ENCODE measurements at places on chromosomes 6 and 20.
A peak's percentile ranks its signal among the peaks of the same experiment; 100 is the strongest.

DNA sequence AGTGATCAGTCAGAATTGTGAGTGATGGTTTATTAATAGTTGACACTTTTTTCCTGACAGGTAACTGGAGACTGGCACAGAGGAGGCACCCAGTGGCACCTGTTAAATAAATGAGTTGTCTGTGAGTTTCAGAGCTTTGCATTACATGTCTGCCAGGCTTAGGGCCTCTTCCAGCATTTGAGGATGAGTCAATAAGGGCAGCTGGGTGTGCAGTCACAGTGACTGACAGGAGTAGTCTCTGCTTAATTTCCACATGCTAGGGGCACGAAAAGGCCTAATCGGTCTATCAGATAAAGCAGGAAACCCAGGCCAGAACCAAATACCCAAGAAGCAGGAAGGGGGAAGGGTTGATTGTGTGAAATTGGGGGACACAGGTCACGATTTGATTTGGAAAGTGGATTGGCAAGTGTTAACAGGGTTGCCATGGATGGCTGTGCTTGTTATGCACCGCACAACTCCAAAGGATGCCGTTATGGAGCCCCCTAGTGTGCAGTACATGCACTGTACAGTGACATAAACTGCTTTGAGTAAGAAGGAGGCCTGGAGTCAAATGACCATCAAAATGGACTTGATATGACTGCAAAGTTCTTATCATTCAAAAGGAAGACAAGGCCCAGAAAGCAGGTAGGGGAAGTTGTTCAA, 111.9 kb upstream of the GGTLC1 start:
- no peak overlapping the region for H3K4me3 ChIP-seq
- no peaks in the 10 kb centered on the region for H3K27me3 ChIP-seq
- no peaks in the 10 kb centered on the region for H3K4me1 ChIP-seq
- peak; percentile 85 for DNase-seq
- H3K27ac ChIP-seq = no peak overlapping the region

DNA sequence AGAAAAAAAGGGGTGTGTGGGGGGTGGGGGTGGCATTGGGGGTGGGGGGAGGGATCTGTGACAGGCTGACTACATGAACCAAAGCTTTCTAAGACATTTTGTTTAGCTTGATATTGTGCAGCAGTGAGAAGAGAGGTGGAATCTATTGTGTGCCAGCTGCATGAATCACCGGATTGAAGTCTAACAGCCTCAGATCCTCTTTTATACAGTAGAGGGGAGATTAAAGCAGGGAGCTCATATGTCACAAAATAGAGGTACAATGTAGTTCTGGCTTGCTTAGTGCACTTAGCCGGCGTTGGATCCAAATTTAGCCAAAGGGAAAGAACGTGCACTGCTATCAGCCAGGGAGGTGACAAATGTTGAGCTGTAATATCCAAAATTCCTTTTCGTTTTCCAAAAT, 404.2 kb upstream of the CITED2 start:
- H3K4me1 ChIP-seq = peaks cover 14% of the 10 kb centered on the region
- no peak overlapping the region for H3K27ac ChIP-seq
- DNase-seq = no peak
- no peak overlapping the region for H3K4me3 ChIP-seq

- H3K27ac ChIP-seq = no peak overlapping the region
- H3K4me3 ChIP-seq = no peak overlapping the region
- H3K27me3 ChIP-seq = no peaks in the 10 kb centered on the region
- DNase-seq = no peak
Observed at GRCh38 chr6:170057961-170058877, 232.7 kb downstream of the DLL1 start.

DNA sequence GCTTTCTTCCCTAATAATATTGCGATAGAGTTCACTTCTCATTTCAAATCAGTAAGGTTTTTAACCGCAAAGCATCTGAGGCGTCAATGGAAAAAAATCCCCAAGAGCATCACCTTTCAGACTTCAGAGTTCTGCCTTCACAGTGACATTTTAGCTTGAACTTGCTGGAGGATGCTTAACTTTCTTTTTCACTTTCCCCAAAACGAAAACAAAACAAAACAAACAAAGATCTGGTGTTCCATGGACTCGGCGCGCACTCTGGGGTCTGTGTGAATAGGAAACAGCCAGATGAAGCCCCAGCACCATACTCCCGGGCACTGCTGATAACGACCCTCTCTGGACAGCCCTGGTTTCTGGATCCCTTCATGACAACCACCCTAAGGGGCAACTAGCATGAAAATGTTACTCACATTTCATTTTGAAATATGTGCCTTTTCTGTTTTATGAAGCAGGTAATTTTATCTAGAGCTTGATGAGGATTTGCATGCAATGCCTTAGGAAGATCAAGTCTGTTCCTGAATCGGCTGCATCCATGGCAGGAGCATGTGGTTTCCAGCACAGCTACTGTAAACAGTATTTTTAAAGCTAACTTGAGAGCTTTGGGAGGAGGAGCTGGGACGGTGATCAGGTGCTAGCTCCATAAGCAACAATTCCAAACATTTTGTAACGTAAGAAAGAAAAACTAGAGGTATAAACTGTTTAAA, 44.5 kb downstream of the RAMACL start:
- peak overlapping the region; percentile 58 for H3K4me3 ChIP-seq
- no peaks in the 10 kb centered on the region for H3K36me3 ChIP-seq
- peak overlapping the region; percentile 82 for H3K27ac ChIP-seq
- peaks cover 57% of the 10 kb centered on the region for H3K4me1 ChIP-seq
- no peaks in the 10 kb centered on the region for H3K27me3 ChIP-seq
- peak; percentile 68 for DNase-seq

- no peaks in the 10 kb centered on the region for H3K36me3 ChIP-seq
- no peaks in the 10 kb centered on the region for H3K27me3 ChIP-seq
- H3K4me3 ChIP-seq = no peak overlapping the region
- DNase-seq = no peak
Observed at GRCh38 chr6:7058250-7058923, 49.4 kb upstream of the RREB1 start.

DNA sequence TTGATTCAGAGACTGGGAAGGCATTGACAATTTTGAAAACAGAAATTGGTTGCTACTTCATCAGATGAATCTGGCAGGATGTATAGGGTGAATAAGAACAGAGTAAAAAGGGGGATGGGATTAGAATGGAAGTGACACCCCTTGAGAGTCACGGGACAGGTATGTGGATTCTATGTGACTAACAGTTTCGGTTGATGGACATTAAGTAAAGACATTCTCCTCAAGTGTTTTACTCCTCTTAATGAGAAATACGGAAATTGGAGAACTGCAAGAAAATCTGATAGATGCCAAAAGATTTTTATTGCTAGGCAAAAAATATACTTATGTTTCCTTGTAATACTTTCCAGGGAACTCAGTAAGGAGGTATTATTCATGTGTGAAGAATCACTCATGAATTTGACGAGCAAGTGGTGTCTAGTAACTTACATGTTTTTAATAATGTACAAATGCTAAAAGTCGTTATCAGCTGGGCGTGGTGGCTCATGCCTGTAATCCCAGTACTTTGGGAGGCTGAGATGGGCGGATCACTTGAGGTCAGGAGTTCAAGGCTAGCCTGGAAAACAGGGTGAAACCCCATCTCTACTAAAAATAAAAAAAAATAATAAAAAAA, 135.8 kb downstream of the KIF16B start:
- H3K27me3 ChIP-seq = no peaks in the 10 kb centered on the region
- H3K27ac ChIP-seq = no peak overlapping the region
- no peaks in the 10 kb centered on the region for H3K4me1 ChIP-seq
- H3K36me3 ChIP-seq = no peaks in the 10 kb centered on the region
- no peak overlapping the region for H3K4me3 ChIP-seq

- no peak for DNase-seq
- H3K27me3 ChIP-seq = no peaks in the 10 kb centered on the region
- no peak overlapping the region for H3K4me3 ChIP-seq
- H3K4me1 ChIP-seq = no peaks in the 10 kb centered on the region
- H3K27ac ChIP-seq = no peak overlapping the region
Observed at GRCh38 chr6:75169689-75170586, 35.9 kb downstream of the COL12A1 start.

- H3K27ac ChIP-seq = no peak overlapping the region
- H3K4me1 ChIP-seq = no peaks in the 10 kb centered on the region
- H3K27me3 ChIP-seq = no peaks in the 10 kb centered on the region
- no peak for DNase-seq
- no peak overlapping the region for H3K4me3 ChIP-seq
Observed at GRCh38 chr20:22582964-22583772, 1.2 kb downstream of the FOXA2 start.

GRCh38 chr6:19668710-19669109, 168.5 kb upstream of the ID4 start:
- H3K27me3 ChIP-seq = no peaks in the 10 kb centered on the region
- H3K4me3 ChIP-seq = no peak overlapping the region
- no peaks in the 10 kb centered on the region for H3K4me1 ChIP-seq

DNA sequence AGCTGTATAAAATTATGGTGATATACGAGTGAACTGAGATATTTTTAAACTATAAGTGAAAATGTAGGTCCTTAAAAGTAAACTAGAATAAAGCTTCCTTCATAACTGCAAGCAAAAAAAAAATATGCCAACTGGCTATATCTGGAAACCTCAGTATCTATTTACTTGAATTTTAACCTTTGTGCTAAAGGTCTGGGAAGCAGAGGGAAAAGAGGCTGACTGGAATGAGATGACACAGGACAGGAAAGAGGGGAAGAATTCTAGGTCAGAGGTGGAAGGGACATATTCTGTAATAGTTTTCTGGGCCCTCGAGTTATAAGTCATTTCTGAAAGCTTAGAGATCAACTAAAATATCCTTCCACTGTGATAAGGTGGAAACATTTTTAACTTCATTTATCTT, 46.8 kb downstream of the AIG1 start:
- no peaks in the 10 kb centered on the region for H3K27me3 ChIP-seq
- no peak for DNase-seq
- no peak overlapping the region for H3K27ac ChIP-seq
- no peaks in the 10 kb centered on the region for H3K36me3 ChIP-seq
- no peak overlapping the region for H3K4me3 ChIP-seq

DNA sequence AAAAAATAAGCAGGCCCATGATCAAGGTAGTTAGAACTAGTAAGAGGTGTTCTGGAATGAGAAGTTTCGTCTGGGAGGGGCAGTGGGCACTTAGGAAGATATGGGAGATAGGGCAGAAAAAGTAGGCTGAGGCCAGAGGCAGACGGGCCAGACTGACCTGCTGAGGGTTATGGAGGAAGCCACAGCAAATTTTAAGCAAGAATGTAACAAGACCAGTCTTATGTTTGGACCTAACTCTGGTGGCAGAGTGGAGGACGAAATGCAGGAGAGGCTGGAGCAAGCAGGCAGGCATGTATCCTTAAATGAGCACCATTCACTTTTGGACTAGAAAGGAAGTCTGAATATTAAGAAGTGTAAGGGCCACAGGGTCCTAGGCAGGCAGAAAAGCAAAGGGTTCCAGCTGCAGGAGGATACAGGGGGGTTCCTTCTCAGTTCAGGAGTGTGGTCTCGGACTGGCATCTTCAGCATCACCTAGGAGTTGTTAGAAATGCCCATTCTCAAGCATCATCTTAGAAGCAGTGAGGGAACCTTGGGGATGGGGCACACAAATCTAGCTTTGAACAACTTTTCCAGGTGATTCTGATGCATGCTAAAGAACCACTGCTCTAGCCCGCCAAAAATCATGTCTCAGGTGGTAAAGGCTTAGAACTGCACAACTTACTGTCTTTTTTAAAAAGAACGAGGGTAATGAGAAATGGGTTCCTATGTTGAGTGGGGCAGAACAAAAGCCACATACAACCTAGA, 1.7 kb upstream of the DSTN start:
- no peaks in the 10 kb centered on the region for H3K36me3 ChIP-seq
- H3K4me3 ChIP-seq = no peak overlapping the region
- no peak for DNase-seq
- H3K4me1 ChIP-seq = peaks cover 13% of the 10 kb centered on the region

GRCh38 chr6:36285187-36285671, 15.4 kb downstream of the PNPLA1 start:
- no peak overlapping the region for H3K27ac ChIP-seq
- DNase-seq = no peak
- H3K27me3 ChIP-seq = no peaks in the 10 kb centered on the region

- no peaks in the 10 kb centered on the region for H3K36me3 ChIP-seq
- no peak overlapping the region for H3K4me3 ChIP-seq
- H3K27ac ChIP-seq = no peak overlapping the region
- H3K4me1 ChIP-seq = no peaks in the 10 kb centered on the region
- DNase-seq = no peak
- H3K27me3 ChIP-seq = no peaks in the 10 kb centered on the region
Observed at GRCh38 chr6:92124200-92124651, 1295.1 kb downstream of the EPHA7 start.

- H3K36me3 ChIP-seq = no peaks in the 10 kb centered on the region
- H3K4me1 ChIP-seq = no peaks in the 10 kb centered on the region
- no peaks in the 10 kb centered on the region for H3K27me3 ChIP-seq
Observed at GRCh38 chr20:611843-612185, 1.7 kb upstream of the TCF15 start.

GRCh38 chr6:1200409-1201101, 111.3 kb upstream of the FOXQ1 start:
- H3K27me3 ChIP-seq = no peaks in the 10 kb centered on the region
- H3K27ac ChIP-seq = no peak overlapping the region
- no peaks in the 10 kb centered on the region for H3K4me1 ChIP-seq
- no peak overlapping the region for H3K4me3 ChIP-seq
- H3K36me3 ChIP-seq = no peaks in the 10 kb centered on the region

DNA sequence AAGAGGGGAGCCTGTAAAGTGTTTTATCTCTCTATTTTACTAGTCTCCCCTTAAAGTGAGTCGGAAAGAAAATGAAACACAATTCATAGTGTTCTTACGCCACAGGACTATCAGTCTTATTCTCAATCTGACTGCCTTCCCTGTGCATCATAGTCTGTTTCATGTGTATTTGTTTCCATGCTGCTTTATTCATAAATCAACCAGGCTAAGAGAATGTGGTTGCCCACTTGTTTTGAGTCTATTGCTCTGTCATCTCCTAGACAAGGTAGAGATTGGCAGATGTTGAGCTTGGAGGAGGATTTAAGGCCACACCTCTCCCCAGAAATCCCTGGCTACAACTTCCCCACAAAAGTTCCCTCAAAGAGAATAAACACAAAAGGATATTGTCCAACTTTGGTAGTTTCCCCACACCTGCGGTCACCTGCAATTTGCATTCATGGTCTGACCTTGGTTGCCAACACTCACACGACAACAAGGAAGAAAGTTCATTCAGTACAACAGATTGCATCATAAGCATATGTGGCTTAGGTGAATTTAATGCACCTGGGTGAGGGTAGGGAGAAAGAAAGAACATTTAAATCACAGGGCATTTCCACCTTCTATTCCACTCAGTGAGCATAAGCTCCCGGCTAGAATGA, 167.1 kb upstream of the FBXL4 start:
- H3K36me3 ChIP-seq = no peaks in the 10 kb centered on the region
- no peaks in the 10 kb centered on the region for H3K4me1 ChIP-seq
- H3K4me3 ChIP-seq = no peak overlapping the region
- no peaks in the 10 kb centered on the region for H3K27me3 ChIP-seq
- DNase-seq = no peak

- H3K36me3 ChIP-seq = no peaks in the 10 kb centered on the region
- H3K4me1 ChIP-seq = no peaks in the 10 kb centered on the region
- no peak overlapping the region for H3K27ac ChIP-seq
Observed at GRCh38 chr6:163529605-163530004, 115.1 kb downstream of the QKI start.

- no peak overlapping the region for H3K27ac ChIP-seq
- H3K4me3 ChIP-seq = no peak overlapping the region
Observed at GRCh38 chr20:23915844-23916243, 36.3 kb upstream of the CST5 start.
